ENCODE measurements at places on chromosomes 12 and 14. TPM values are rescaled to one million over a fixed set of nuclear protein-coding genes. Genes with fewer than 3 reads are reported as not detected.
A peak's percentile ranks its signal among the peaks of the same experiment; 100 is the strongest.

- no peak for DNase-seq
Observed at GRCh38 chr12:49489154-49489553, 49.7 kb upstream of the KCNH3 start.

DNA sequence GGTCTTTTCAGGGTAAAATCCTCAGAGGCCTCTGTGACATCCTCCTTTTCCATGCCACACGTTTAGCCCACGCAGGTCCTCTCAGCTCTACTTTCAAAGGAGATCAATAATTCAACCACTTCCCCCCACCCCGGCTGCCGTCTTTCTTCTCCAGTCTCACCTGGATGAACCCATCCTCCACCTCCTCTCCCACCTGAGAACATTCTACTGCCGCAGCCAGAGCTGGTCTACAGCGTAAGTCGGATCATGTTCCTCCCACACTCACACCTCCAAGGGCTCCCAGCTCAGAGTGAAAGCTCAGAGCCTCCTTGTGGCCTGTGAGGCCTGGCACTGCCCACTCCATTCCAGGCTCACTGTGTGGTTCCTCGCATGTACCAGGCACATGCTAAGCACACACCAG is 246.6 kb downstream of the CHST11 start:
- no peak for DNase-seq

DNA sequence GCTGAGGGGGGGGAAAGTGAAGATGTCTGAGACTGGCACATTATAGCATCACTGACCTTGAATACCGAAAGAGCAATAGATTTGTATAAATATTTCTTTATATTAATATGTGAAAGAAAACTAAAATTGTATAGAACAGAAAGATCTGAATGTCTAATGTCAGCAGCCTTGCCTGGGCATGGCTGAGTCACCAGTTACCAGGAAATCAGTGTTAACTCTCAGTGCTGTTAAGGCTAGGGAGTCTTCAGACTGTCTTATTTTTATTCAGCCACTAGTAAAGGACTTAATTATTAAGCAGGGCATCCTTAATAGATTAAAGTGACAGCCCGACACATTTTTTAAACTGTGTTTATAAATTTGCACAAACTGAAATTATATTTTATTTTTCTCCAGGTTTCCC is 122.9 kb upstream of the AEBP2 start:
- DNase-seq, result no peak

DNA sequence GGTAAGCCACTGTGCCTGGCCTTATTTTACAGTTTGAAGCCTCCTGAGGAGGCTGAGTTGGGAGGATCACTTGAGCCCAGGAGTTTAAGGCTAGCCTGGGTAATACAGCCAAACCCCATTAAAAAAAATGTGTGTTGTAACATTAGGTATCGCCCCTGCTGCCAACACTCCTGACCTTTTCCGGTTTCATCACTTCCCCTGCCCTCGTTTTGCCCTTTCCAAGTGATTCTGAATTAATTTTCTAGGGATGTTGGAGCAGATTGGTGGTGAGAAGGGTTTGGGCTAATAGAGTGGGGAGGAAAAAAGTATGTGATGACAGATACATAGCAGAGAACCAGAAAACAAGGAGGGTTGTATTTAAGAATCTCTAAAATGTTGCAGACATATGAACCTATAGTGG is 25.6 kb upstream of the C12orf71 start:
- DNase-seq, result no peak

GRCh38 chr14:58765418-58765831 is 127.7 kb downstream of the DACT1 start:
- DNase-seq, result peak; percentile 61

GRCh38 chr12:26841085-26841484 is 8.1 kb upstream of the ITPR2 start:
- DNase-seq, result no peak

- no peak for DNase-seq
Observed at GRCh38 chr12:2974560-2974971, 15.4 kb downstream of the TEAD4 start.

CD69 gene
- total RNA-seq, result not detected

DNA sequence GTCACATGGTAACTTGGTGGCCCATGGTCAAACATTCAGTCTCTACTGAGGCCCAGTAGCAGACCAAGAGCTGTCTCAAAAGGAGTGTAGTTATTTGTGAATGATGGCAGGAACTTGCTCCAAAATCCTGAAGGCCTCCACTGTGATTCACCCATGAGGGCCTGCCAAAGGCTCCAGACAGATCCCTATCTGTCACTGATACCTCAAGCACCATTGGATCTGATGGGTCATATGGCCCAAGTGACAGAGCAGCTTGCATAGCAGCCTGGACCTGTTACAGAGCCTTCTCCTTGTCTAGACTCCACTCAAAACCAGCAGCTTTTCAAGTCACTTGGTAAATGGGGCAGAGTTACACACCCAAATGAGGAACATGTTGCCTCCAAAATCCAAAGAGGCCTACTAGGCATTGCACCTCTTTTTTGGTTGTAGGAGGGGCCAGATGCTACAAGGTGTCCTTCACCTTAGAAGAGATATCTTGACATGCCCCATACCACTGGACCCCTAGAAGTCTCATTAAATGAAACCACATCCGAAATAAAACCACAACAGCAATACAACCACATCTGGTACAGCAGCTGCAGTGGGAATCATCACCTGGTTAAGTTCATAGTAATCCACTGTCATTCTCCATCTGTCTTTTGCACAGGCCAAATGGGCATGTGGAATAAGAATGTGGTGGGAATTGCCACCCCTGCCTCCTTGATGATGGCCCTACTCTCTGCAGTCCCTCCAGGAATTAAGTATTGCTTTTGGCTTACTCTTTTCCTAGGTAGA is 150.4 kb upstream of the MAX start:
- DNase-seq, result no peak

DNA sequence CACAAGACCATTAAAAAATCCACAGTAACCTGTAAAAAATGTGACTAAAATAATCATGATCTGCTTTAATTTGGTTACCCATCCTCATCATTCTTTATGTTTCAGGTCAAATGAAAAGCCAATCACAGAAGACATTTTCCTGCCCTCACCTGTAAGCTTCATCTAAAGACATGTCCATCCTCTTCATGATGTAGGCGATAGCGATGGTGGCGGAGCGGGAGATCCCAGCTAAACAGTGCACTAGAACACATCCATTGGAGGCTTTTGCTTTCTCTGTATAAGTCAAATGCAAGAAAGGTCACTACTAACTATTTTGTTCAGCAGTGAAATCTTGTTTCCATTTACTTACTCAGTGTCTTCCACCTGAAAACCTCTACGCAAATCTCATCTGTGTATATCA is 82.6 kb downstream of the DUSP16 start:
- DNase-seq, result no peak

GALNT16 gene
- total RNA-seq, result 81.6 TPM

ALKBH1 gene
- total RNA-seq, result 12.1 TPM

DNAI7 gene
- total RNA-seq, result 0.36 TPM

DNA sequence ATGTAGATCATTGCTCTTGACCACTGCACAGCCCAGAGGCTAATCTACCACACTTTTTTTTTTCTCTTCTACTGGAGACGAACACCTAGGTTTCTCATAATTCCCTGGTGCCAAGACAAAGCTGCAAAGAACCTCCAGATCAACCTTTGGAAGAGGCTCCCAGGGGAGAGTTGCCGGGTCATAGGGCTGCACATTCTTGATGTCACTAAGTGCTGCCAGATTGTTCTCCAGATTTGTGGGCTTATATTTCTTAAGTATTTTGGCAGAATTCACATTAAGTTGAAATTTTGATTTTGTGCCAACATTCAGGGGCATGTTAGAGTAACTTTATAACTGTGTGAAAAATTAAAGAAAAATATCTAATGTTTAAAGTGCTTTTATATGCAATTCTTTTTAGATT is 13.5 kb upstream of the PDZRN4 start:
- DNase-seq, result no peak

DNA sequence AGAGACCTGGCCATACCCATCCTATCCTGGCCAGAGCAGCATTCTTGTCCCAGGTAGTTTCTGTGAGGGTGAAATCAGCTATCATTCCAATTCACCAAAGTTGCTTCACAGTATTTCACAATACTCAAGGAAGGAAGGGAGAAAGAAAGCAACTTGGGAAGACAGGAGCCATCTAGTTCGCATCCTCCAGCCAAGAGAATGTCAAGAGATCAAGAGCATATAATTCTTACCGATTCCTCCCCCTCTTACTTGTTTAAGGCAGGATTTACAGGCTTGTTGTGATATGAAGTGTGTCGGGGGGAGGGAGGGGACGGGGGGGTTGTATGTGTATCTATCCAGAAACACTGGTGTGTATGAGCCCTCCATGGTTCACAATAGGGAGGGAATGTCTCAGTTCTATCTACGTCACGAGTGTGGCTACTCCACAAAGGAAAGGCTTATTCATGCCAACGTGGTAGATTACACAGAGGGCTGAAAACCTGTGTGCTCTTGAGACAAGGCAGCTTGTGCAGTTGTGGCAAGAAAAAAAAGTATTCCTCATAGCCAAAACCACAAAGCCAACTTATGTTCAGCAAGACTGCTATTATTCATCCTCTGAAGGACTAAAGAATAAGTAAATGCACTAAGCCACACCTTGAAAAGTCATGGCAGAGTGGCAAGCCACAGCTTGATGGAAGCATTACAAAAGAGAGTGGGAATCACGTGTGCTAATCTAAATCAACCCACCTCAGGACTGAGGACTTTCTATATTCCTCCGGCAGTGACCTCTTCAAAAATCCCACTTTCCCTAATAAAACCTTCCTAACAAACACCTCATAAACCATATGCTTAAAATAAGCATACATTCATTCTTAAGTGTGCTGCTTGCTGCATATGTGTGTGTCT is 35.0 kb downstream of the CORO1C start:
- DNase-seq, result no peak

DNA sequence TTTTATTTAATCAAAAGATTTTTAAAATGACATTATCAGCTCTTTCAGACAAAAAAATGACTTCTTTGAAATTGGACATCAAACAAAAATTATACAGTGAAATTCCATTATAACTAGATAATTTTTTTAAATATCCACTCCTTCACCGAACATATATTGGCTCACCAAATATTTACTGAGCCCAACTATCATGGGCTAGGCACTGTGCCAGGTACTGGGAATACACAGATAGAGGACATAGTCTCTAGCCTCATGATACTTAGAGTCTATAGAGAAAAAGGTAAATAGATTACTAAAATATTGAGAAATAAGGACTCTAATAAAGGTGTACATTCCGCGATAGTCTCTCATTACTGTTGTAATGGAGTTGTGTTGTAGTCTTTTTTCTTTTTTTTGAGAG is 219.9 kb downstream of the SEC23A start:
- no peak for DNase-seq

- DNase-seq, result peak; percentile 95
Observed at GRCh38 chr14:68979021-68979721, at the start of gene ACTN1. ACTN1 (minus strand) TSS chr14:68979302; CDS start chr14:68979056, 246 bp downstream.

DNA sequence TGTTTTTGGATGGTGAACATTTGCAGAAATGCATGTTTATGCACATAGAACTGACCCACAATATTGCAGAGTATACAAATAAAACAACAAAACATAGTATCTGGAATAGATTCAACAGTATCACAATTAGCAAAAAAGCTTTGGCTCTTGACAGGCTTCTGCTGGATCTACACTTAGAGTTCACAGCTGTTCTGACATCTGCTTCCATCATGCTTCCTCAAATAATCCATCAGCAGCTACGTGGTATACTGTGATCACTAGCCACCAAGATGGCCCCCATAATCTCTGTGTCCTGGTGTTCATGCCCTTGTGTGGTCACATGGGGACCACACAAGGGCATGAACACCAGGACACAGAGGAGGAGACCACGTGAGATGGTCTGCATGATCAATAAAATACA is 166.6 kb upstream of the CCDC198 start:
- DNase-seq, result no peak

LYSET gene
- total RNA-seq, result 26.5 TPM

- no peak for DNase-seq
Observed at GRCh38 chr14:92039063-92039718, 668 bp downstream of the TRIP11 start.

DNA sequence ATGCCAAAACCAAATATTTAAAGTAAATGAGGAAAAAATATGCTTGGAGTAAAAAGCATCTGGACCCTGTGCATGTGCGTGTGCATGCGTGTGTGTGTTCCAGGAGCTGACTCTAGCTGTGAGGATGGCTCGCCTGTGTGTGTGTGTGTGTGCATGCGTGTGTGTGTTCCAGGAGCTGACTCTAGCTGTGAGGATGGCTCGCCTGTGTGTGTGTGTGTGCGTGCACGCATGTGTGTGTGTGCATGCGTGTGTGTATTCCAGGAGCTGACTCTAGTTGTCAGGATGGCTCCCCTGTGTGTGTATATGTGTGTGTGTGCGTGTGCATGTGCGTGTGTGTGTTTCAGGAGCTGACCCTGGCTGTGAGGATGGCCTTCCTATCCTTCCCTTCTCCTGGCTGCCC is 357.7 kb downstream of the CACNA1C start:
- no peak for DNase-seq

DNA sequence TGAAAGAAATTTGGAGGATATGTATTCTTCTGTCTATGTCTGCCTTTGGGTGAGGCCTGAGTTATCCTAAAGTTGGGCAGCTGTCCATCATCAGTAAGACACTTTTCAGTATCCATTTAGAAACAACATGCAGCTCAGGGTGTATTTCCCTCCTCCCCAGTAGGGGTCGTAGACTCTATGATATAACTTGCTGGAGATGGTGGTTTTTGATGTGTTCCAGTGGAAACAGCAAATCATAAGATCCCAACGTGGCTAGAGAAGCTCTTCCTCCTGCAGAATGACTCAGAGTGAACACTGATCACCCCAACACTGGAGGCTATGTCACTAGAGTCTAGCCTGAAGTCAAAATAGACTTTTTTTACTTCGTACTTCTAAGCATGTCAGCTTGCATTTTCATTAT is 331.6 kb upstream of the STXBP6 start:
- DNase-seq, result no peak

EIF2B1 gene
- total RNA-seq, result 76.7 TPM

- no peak for DNase-seq
Observed at GRCh38 chr14:22300646-22301045, 288.4 kb downstream of the DAD1 start.

- DNase-seq, result no peak
Observed at GRCh38 chr12:122158700-122159285, 15.2 kb downstream of the IL31 start.
